Epithelial cell of proximal tubule (primary cell): ENCODE measurements at places on chromosomes 1 and 21. TPM values are rescaled to one million over a fixed set of nuclear protein-coding genes. Genes with fewer than 3 reads are reported as not detected.

- DNase-seq, result peak; percentile 36
Measured at GRCh38 chr21:34974162-34974981, 74.7 kb downstream of the RUNX1 start.

Gene TNNT2
- 0.17 TPM in 1 of 2 replicates, not detected in the other for total RNA-seq

DNA sequence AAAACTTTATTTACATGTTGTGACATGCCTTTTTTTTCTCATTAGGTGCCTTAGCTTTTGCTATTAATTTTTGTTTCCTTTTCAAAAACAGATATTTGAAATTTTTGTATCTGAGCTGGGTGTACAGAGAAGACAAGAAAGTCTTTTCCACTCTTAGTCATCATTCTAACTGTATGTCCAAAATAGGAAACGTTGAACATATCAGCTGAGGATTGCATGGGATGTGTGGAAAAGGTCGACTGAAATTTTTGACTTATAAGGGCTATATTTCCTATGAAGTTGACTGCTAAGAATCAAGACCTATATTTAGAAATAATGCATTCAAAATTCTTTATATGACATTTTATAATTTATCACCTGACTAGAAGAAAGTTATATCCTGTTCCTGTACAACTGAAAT is 270.0 kb upstream of the ZRANB2 start:
- DNase-seq, result no peak

DNA sequence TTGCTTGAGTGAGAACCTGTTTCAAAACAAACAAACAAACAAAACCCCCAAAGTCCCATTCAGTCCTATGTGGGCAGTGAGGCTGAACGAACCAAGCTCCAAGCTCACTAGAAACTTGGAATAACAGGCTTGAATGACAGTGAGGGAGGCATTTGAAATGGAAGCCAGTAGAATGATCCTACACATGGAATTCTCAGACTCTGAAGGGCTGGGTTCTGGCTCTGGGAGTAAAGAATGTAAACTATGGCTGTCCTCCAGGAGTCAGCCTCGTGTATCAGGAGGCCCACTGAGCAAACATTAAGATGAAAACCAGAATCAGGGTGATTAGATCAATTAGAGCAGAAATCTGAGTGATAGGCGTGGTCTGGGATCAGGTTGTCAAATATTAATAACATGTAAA is 14.9 kb downstream of the PCP4L1 start:
- DNase-seq, result no peak

DNA sequence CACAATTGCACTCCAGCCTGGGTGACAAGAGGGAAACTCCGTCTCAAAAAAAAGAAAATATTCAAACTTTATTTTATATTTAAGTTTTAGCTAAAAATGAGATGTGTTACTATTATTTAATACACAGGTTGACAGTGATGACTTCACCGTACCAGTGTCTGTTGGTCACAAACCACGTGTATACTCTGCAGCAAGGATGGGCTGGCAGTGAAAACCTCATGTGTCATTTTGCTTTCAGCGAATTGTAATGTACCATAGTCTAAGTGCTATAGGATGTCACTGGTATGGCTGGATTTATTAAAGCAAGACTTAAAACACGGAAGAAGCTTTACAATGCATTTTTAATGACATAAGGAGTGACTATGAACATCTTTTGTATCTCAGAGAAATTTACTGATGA is 28.1 kb upstream of the NHLH2 start:
- no peak for DNase-seq

- no peak for DNase-seq
Measured at GRCh38 chr1:85577419-85578320, 2.9 kb upstream of the CCN1 start.

DNA sequence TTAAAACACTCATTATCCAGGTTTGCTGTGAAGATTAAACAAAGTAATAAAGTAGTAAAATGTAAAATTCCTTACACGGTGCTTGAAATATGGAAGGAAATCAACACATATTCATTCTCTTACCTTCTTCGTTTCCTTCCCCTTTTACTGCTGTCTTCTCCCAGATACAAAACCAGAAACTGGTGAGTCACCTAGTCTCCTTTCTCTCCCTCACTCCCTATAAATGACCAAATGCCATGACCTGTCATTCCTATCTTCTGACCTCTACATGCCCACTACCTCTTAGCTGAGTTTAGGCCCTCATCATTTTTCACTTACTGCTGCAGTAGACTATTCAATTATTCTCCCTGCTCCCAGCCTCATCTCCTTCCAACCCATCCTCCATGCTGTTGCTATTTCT is 4.3 kb upstream of the NR1I3 start:
- DNase-seq, result no peak

- no peak for DNase-seq
Measured at GRCh38 chr1:6888268-6888667, 103.0 kb downstream of the CAMTA1 start.

Gene FABP3
- 10.2 and 21.7 TPM in 2 replicates for total RNA-seq

DNA sequence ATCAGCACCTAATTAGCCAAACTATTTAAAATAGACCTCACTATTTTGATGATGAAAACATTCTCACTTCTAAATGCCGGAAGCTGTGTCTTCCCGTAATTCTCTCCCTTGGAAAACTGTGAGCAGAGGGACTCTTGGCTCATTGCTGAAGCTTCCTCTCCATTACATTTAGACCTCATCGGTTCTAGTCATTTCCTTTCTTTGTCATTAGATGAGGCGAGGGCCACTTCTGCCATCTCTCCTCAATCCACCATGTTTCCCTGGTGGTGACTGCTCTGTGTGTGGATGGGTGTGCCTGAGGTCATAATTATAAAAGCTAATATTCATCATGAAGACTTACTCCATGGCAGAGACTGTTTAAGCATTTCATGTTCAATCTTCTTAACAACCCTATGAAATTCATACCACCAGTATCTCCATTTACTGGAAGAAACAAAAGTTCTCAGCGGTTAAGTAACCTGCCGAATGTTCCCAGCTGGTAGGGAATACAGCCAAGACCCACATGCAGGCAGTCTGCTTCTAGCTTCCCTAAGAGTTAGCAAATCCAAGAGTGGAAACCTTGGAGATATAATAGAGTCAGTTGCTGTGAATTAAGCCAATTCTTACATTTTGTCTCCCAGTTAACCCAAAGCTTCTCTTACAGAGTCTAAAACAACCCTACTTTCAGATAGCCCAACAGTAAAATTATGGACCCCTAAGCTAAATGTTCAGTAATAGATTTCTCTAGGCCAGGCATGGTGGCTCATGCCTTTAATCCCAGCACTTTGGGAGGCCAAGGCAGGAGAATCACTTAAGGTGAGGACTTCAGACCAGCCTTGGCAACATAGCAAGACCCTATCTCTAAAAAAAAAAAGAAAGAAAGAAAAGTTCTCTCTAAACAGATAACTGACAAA is 156.2 kb downstream of the ZBTB18 start:
- no peak for DNase-seq

DNA sequence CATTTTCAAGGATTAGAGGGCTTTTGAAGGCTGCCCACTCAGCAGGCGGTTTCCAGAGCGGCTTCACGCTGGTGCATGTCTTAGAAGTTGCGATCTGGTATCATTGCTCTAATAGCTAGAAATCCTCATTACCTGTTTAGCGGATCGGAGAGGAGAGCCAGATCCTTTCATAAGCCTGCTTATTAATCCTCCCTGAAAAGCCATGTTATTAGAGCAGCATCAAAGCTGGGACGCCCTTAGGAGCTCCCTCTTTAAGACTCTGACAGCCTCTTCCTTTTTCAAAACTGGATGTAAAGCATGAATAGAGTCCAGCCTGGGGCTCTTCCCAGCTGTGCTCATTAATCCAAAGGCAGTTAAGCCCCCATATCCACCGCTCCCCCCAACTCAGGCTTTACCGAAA is 13.9 kb upstream of the CTSE start:
- DNase-seq, result no peak

Gene RNF223
- 0.36 and 1.6 TPM in 2 replicates for total RNA-seq
